Fibroblast of skin of right biceps (primary cell): ENCODE measurements at places on chromosomes 1 and 21.

GRCh38 chr1:8127171-8127641 is 101.1 kb upstream of the ERRFI1 start:
- no peak for DNase-seq

GRCh38 chr21:45470087-45470515 is 65.1 kb downstream of the COL18A1 start:
- no peak for DNase-seq

DNA sequence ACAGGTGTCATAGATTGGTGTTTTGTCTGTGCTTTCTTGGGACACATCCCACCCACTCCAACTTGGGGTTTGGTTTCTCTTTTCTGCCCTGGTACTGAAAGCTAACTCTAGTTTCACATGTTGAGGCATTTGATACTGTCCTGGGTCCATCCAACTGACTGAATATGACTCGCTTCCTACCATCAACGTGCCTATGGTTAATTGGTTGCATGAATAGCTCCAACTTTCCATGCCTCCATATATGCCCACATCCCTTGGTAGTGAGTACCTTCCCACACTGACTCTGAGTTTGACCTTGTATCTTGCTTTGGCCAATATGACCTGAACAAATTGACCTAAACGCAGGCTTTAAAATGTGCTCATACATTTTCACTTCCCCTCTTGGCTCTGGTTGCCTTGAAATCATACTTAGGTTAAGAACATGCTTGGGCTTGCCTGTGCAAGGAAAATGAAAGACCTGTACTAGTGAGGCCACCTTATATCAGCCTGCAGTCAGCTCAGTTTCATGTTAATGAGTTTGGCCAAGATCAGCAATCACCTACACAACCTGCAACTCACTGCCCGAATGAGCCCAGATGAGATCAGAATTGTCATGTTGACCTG is 81.0 kb upstream of the KCNK2 start:
- no peak for DNase-seq

- no peak for DNase-seq
These were observed 1.2 kb upstream of the TSPAN2 start for GRCh38 chr1:115090540-115090939.

DNA sequence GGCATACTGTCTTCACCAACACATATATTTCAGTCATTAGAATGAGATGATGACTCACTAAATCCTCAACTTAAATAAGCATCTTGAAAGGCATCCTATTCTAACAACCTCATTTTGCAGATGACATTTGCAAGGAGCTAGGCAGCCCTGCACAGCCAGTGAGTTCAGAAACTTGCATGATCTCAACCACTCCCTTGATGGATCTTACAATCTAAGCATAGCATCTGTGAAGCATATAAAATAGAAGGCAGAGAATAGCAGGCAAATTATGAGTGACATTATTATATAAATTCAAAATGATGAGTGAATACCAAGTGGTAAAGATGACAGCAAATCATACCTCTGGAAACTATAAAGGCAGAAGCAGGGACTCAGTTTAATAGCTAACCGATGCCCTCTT is 31.6 kb downstream of the KRTAP20-3 start:
- DNase-seq: peak; percentile 14

DNA sequence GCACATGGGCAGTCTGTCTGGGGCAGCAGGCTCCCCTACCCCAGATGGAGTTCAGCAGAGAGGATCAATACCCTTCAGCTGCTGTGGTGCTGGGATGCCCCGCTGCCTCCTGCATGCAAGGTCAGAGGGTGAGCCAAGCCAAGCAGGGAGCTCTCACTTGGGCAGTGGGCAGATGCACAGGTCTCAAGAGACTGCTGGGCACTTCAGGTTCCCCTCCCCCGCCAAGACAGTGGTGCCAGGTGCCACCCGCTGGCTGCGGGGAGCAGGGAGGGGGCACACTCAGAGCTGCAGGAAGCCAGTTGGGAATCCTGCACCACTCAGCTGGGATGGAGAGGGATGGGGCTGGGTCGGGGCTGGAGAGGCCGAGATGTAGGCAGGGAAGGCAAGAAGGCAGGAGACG is 15.8 kb upstream of the EVA1B start:
- no peak for DNase-seq

- DNase-seq: no peak
These were observed 4.6 kb downstream of the SLC26A9 start for GRCh38 chr1:205938682-205939081.

- no peak for DNase-seq
These were observed 30.4 kb downstream of the TMEM63A start for GRCh38 chr1:225851805-225852204.

- peak; percentile 80 for DNase-seq
These were observed 53.6 kb upstream of the EFHD2 start for GRCh38 chr1:15355968-15356625.
